ENCODE measurements at places on chromosomes 12 and 14.

- H3K27ac ChIP-seq: no peak overlapping the region
- H3K4me3 ChIP-seq: no peak overlapping the region
- H3K4me1 ChIP-seq: no peaks in the 10 kb centered on the region
Observed at GRCh38 chr14:103905842-103906456, 22.3 kb upstream of the TDRD9 start.

DNA sequence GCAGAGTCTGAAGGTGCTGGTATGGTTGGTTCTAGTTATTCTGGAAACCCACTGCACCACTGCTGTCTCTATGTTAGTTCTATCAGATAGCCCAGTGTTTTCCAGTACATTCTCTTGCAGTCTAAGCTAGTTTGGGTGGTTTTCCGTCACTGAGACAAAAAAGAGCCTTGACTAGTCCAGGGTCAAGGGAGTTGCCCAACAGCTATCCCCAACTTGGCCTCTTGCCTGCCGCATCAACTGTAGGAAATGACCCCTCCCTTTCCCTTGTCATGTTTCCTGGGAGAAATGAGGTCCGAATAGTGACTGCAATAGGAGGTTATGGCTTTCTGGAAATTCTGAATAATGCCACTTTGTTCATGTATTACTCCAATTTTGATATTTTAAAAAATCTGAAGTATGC is 160.4 kb downstream of the EFCAB11 start:
- no peak overlapping the region for H3K27ac ChIP-seq
- no peaks in the 10 kb centered on the region for H3K4me1 ChIP-seq
- no peaks in the 10 kb centered on the region for H3K36me3 ChIP-seq
- no peak overlapping the region for H3K4me3 ChIP-seq
- H3K27me3 ChIP-seq: no peaks in the 10 kb centered on the region

GRCh38 chr12:66555113-66555512 is 123.8 kb downstream of the GRIP1 start:
- no peak for DNase-seq
- no peak overlapping the region for H3K4me3 ChIP-seq
- no peak overlapping the region for H3K27ac ChIP-seq
- no peaks in the 10 kb centered on the region for H3K36me3 ChIP-seq
- H3K4me1 ChIP-seq: no peaks in the 10 kb centered on the region
- H3K27me3 ChIP-seq: no peaks in the 10 kb centered on the region

GRCh38 chr14:47739541-47739940 is 64.1 kb upstream of the MDGA2 start:
- no peak overlapping the region for H3K27ac ChIP-seq
- no peaks in the 10 kb centered on the region for H3K4me1 ChIP-seq
- H3K4me3 ChIP-seq: no peak overlapping the region
- H3K36me3 ChIP-seq: no peaks in the 10 kb centered on the region
- DNase-seq: no peak

DNA sequence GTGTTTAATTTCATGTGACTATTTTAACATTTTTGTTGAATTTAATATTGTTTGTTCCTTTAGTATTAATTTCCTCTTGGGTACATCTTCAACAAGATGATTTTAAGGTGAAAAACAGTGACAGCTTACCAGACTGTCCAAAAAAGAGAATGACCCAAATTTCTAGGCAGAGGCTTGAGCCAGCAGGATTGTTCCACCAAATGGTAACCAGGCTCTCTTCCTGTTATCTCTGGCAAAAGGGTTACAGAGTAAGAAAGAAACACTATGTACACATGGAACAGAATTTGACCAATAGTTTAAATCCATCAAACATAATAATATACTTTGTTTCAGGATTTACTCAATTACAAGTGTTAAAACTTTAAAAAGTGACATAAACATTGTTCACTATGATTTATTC is 39.0 kb downstream of the YAF2 start:
- H3K27me3 ChIP-seq: no peaks in the 10 kb centered on the region
- H3K36me3 ChIP-seq: peaks cover 46% of the 10 kb centered on the region
- H3K4me1 ChIP-seq: peaks cover 16% of the 10 kb centered on the region
- no peak overlapping the region for H3K4me3 ChIP-seq
- DNase-seq: no peak

GRCh38 chr12:104462931-104463339 is 6.2 kb downstream of the CHST11 start:
- no peak overlapping the region for H3K27ac ChIP-seq
- no peaks in the 10 kb centered on the region for H3K4me1 ChIP-seq
- H3K4me3 ChIP-seq: no peak overlapping the region
- no peaks in the 10 kb centered on the region for H3K27me3 ChIP-seq
- no peaks in the 10 kb centered on the region for H3K36me3 ChIP-seq
- DNase-seq: no peak

DNA sequence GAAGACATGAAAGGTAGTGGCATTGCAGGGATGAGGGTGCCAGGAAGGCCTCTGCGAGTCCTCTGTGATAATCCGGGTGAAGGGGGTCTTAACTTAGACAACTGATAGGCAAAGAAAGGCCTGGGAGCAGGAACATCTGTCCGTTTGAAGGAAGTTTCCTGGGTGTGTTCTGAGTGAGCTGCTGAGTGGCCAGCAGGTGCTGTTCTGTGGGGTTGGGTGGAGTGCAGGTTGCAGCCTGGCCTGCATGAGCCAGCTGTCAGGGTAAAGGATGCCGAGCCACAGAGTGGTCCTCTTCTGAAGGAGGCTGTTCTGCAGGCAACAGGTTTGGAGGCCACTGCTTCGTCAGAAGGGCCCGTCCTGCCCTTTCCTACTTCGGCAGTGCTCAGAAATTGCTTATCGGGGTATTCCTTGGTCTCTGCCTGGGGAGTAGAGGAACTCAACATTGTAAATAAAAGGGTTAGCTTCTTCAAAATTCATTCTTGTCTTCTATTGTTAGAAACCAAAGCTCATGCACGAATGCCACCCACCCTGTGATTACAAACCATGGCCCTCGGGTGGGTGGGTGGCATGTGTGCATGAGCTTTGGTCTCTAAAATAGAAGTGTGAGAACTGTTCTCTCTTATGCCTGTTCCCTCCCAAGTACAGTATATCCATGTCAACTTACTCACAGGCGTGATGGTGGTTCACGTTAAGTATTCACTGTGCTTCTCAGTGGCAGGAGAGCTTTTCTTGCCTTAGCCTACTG is 118.9 kb downstream of the CHST11 start:
- no peaks in the 10 kb centered on the region for H3K36me3 ChIP-seq
- no peak overlapping the region for H3K27ac ChIP-seq
- no peak for DNase-seq
- H3K27me3 ChIP-seq: no peaks in the 10 kb centered on the region
- H3K4me1 ChIP-seq: peaks cover 12% of the 10 kb centered on the region

DNA sequence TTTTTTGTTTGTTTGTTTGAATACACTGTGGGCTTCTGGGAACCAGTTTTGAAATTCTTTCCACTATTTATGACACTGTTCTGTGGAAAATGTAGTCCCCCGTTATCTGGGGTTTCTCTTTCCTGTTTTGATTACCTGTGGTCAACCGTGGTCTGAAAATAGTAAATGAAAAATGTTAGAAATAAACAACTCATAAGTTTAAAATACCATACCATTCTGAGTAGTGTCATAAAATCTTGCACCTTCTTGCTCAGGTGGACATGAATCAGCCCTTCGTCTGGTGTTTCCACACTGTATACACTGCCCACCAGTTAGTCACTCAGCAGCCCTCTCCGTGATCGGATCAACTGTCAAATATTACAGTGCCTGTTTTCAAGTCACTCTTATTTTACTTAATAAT is 5.1 kb upstream of the PAPOLA start:
- H3K4me3 ChIP-seq: no peak overlapping the region
- no peaks in the 10 kb centered on the region for H3K36me3 ChIP-seq
- no peaks in the 10 kb centered on the region for H3K27me3 ChIP-seq
- DNase-seq: no peak
- no peak overlapping the region for H3K27ac ChIP-seq
- peaks cover 41% of the 10 kb centered on the region for H3K4me1 ChIP-seq

- no peaks in the 10 kb centered on the region for H3K4me1 ChIP-seq
- H3K27me3 ChIP-seq: no peaks in the 10 kb centered on the region
- DNase-seq: no peak
- H3K4me3 ChIP-seq: no peak overlapping the region
- no peaks in the 10 kb centered on the region for H3K36me3 ChIP-seq
- H3K27ac ChIP-seq: no peak overlapping the region
Observed at GRCh38 chr14:85528080-85528896, 1.7 kb upstream of the FLRT2 start.

DNA sequence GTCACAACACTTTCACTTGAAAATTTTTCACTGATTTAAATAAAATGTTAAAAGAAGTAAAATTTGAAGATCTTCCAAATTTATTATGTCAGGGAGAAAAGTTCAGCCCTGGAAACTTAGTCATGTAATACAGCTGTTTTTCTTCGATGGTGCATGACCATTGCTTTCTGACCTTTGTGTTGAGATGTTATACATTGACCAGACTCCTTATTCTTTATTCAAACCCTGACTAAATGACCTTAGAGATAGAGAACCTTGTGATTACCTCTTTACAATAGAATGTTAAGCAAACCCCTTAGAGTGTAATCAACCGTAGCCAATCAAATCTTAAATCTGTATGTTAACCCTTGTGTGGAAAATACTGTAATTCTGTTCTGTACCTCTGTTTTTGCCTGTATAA is 34.5 kb downstream of the PLCZ1 start:
- H3K36me3 ChIP-seq: no peaks in the 10 kb centered on the region
- no peak overlapping the region for H3K27ac ChIP-seq
- H3K4me1 ChIP-seq: no peaks in the 10 kb centered on the region
- no peak for DNase-seq

DNA sequence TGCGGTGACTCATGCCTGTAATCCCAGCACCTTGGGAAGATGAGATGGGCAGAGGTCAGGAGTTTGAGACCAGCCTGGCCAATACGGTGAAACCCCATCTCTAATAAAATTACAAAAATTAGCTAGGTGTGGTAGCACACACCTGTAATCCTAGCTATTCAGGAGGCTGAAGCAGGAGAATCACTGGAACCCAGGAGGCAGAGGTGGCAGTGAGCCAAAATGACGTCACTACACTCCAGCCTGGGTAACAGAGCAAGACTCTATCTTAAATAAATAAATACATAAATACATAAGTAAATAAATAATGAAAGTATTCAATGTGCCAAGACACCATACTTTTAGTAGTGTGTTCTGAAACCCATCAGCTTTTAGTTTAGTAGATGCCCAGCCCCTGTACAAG is 308.1 kb upstream of the FLRT2 start:
- H3K4me1 ChIP-seq: no peaks in the 10 kb centered on the region
- H3K4me3 ChIP-seq: no peak overlapping the region

GRCh38 chr12:9333161-9333560 is 125.0 kb upstream of the PZP start:
- DNase-seq: no peak
- peaks cover 16% of the 10 kb centered on the region for H3K36me3 ChIP-seq
- H3K27ac ChIP-seq: no peak overlapping the region
- no peaks in the 10 kb centered on the region for H3K4me1 ChIP-seq
- no peak overlapping the region for H3K4me3 ChIP-seq

DNA sequence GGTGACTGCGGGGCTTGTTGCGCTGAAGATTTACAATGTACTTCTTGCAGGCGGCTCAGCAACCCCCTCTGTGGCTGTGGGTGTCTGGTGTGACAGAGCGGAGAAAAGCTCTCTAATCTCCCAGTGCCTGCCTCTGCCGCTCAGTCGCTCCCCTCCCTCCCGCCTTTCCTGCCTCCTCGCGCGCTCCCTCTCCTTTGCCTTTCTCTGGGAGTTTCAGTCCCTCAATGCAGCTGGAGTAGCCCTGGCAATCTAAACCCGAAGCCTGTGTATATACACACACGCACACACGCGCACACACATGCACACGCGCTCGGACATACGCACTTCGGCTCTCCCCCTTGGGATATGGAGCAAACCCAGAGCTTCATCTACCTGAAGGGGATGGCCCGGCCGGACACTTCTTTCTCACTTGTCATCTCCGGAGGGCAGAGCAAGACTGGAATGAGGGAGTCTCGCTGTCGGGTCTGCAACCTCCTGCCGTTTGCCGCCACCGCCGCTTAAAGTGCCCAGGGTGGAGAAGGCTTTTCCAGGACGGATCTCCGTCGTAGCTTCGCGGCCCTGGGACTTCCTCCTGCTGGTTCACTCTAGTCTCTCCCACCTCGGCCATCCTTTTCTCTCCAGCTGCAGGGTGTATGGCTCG is 599 bp upstream of the TRHDE start:
- no peaks in the 10 kb centered on the region for H3K36me3 ChIP-seq
- no peaks in the 10 kb centered on the region for H3K4me1 ChIP-seq

GRCh38 chr12:50746431-50746830 is 17.5 kb upstream of the ATF1 start:
- no peak for DNase-seq
- peaks cover 13% of the 10 kb centered on the region for H3K36me3 ChIP-seq

- H3K4me3 ChIP-seq: no peak overlapping the region
- no peaks in the 10 kb centered on the region for H3K27me3 ChIP-seq
- H3K36me3 ChIP-seq: no peaks in the 10 kb centered on the region
- DNase-seq: no peak
Observed at GRCh38 chr12:20368651-20369304, 441 bp downstream of the PDE3A start.

- H3K4me3 ChIP-seq: no peak overlapping the region
- no peak overlapping the region for H3K27ac ChIP-seq
- no peak for DNase-seq
- H3K36me3 ChIP-seq: no peaks in the 10 kb centered on the region
Observed at GRCh38 chr12:123916729-123917128, 55.9 kb downstream of the CCDC92 start.

DNA sequence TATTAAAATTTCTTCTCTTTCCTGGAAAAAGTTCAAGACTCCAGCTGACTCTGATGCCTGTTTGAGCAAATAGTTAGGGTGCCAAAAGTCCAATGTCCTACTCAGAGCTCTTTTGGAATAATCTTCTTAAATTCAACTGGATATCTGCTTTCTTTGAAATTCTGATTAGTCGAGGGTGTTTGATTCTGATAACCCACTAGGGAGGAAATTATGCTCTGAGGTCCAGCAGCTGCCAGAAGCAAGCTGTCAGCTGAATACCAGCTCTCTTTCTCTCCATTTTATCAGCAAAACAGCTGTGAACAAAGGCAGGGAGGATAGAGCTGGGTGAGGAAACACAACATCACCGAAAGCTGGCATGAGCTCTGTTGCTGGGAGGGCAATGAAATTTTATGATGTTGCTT is 141.5 kb downstream of the CAND1 start:
- no peaks in the 10 kb centered on the region for H3K4me1 ChIP-seq
- DNase-seq: no peak
- H3K36me3 ChIP-seq: no peaks in the 10 kb centered on the region
- H3K4me3 ChIP-seq: no peak overlapping the region
- H3K27me3 ChIP-seq: no peaks in the 10 kb centered on the region

GRCh38 chr14:28765169-28765830 is 1.3 kb upstream of the FOXG1 start:
- no peak for DNase-seq
- no peak overlapping the region for H3K27ac ChIP-seq
- no peaks in the 10 kb centered on the region for H3K4me1 ChIP-seq

Measured in Karpas-422 (cell line).